ENCODE measurements at places on chromosomes 4 and X. TPM values are rescaled to one million over a fixed set of nuclear protein-coding genes. Genes with fewer than 3 reads are reported as not detected.
A peak's percentile ranks its signal among the peaks of the same experiment; 100 is the strongest.

PAK3 gene
- total RNA-seq, result 1.4 TPM

LRAT gene
- 0.37 TPM for total RNA-seq

VCX3A gene
- not detected for total RNA-seq

CYSLTR1 gene
- total RNA-seq, result 5.4 TPM

TMPRSS11E gene
- not detected for total RNA-seq

REPS2 gene
- 18.4 TPM for total RNA-seq

MAGEA4 gene
- total RNA-seq, result not detected

SLC6A14 gene
- total RNA-seq, result 38.0 TPM

XAGE1B gene
- total RNA-seq, result 1.5 TPM

ADRA2C gene
- 5.4 TPM for total RNA-seq

DNA sequence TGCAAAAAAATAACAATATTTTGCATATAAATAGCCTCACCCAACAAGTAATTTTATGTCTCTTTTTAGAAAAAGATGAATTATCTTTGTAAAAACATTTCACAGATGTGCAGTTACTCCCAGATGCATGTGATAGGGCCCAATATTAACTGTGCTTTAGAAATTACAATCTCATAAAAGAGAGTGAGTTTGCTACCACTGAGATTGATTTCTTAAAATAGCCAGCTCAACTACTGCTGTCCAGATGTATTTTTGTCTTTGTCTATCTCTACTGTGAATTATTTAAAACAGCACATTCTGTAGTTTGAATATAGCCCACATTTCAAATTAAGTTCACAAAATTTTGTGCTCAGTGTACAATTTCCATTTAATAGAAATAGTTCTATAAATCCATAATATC lies 177.0 kb upstream of the TTC29 start:
- DNase-seq, result no peak

- no peak for DNase-seq
Observed at GRCh38 chr4:88674565-88674964, 23.1 kb downstream of the NAP1L5 start.

- DNase-seq, result no peak
Observed at GRCh38 chr4:67988991-67989390, 25.7 kb upstream of the TMPRSS11A start.

- DNase-seq, result no peak
Observed at GRCh38 chr4:41932988-41933387, 2.2 kb upstream of the TMEM33 start.

- DNase-seq, result no peak
Observed at GRCh38 chr4:172061204-172061603, 248.0 kb downstream of the GALNTL6 start.

DNA sequence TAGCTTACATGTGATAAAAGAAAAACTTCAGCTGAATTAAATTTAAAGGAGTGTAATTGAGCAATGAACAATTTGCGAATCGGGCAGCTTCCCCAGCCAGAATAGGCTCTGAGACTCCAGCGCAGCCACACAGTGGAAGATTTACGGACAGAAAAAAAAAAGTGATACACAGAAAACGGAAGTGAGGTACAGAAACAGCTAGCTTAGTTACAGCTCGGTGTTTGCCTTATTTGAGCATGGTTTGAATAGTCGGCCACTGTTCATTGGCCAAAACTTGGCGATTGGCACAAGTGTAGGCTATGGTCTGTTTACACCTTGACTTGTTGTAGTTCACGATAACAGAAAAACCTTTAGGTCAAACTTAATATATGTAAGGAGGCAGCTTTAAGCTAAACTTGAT lies 16.7 kb upstream of the SUPT20HL1 start:
- no peak for DNase-seq

DNA sequence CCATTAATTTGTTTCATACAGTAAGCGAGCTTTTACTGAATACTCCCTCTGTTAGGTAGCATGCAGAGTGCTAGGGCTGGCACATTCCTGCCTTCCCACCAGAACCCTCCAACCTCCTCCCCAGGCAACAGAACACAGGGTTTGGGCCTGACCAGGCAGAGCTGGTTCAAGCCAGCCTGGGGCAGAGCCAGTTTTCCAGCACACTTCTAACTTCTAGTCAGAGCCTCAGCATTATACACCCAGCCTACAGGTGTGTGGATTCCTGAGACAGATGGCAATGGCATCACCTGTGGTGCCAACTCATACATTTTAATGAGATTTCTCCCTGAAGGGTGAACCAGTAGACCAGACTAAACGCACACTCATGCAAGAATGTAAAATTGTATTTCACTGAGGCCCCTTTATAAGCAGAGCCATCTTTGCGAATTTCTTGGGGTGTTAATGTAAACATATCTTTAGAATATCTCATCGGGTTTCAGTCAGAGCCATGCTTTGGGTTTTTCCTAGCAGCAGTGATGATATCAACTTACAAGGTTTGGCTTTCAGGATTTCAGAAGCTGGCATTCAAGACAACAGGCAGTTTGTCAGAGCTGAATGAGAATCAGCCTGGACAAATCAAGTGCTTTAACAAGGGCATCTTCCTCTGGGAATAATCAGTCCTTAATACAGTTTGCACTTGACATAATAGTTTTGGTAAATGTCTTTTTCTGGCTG lies 92.0 kb downstream of the GATB start:
- DNase-seq, result no peak

GRCh38 chrX:19709812-19710518 lies 177.4 kb downstream of the SH3KBP1 start:
- DNase-seq, result no peak

DNA sequence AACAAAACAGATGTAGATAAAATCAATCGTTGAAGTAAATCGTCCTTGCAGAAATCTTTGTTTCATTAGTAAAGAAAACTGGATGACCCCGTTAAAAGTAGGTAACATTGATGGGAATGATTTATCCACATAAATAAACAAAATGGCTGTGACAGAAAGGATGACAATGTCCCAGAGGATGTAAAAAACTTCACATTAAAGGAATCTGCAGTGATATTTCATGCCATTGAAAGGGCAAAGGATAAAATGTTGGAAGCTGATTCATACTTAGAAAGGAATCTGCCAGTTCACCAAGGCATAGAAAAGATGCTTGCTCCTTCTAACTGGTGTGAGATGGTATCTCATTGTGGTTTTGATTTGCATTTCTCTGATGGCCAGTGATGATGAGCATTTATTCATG lies 24.2 kb upstream of the EPGN start:
- DNase-seq, result no peak

DNA sequence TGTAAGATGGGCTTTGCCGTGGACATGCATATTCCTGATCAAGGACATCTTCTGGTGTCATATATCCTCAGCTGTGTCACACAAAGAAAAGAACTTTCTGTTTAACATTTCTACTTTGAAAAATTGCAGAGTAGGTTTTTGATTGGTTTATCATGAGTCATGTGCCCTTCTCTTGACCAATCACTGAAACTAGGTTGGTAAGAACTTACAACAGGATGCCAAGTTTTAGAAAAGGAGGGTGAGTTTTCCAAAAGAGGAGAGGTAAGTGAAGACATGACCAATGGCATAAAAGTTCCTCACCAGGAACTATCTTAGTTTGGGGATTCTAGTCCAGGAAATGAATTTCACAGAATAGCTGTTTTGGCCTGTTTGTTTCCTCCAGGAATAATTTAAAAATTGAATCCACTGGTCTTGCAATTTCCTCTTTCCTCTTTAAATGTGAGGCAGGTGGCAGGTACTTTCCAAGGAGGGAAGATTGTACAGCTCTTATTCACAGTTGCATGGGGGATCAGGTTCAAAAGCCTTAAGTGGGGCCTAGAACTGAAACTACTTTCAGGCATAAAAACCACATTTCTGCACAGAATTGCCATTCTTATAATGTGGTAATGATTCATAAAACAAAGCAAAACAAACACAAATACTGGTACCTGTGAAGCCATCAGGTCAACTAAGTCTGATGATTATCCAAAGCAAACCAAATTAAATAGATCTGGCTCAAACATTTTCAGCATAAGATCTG lies 1114.5 kb upstream of the LCORL start:
- DNase-seq, result no peak

DNA sequence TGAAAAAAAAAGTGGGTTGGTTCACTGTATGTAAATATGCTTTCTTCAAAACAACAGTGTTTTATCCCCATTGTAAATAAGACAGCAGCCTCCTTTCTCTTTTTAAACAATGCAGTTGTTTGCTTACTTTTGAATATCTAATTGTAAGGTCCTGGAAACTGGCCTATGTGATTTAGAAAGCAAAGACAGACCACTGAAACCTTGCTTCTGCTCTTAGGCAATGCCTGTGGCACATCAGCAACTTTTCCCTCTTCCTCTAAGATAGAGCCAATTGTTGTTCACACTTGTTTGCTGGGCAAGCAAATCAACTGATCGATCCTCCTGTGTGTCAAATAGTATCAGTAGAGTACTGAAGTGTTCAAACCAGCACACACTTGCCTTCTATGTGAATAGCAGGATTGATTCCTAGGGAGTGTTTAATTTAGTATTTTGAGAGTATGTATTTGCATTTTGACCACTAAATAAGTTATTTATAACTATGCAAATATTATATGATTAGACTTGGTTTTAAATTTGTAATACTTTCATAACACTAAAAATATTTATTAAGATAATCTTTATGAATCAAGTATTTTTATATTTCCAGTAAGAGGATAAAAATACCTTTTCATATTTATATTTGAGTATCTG lies 55.4 kb upstream of the GRPR start:
- no peak for DNase-seq

GRCh38 chr4:175656649-175657048 lies 155.4 kb downstream of the GPM6A start:
- peak; percentile 88 for DNase-seq

GRCh38 chr4:76856243-76857073 lies 41.5 kb downstream of the SOWAHB start:
- peak; percentile 92 for DNase-seq

DNA sequence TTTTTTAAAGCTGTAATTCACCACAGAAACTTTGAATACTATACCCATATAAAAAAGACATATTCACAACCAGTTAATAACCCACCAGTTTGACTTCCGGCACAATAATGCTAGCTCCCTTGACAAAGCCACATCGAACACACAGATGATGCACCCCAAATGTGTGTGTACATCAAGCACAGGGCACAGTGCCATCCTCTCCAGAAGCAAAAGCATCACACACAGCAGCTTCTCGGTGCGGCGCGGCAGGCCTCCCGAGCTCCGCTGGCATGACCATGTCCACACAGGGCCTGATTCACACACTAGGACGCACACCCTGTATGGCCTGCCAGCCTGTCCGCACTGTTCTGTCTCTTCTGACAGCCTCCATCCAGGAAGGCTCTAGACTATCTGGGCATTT lies 88.0 kb downstream of the LEF1 start:
- DNase-seq, result no peak

GRCh38 chr4:109764376-109764775 lies 34.5 kb upstream of the PLA2G12A start:
- DNase-seq, result no peak

GRCh38 chr4:7289589-7289988 lies 97.3 kb downstream of the SORCS2 start:
- no peak for DNase-seq

DNA sequence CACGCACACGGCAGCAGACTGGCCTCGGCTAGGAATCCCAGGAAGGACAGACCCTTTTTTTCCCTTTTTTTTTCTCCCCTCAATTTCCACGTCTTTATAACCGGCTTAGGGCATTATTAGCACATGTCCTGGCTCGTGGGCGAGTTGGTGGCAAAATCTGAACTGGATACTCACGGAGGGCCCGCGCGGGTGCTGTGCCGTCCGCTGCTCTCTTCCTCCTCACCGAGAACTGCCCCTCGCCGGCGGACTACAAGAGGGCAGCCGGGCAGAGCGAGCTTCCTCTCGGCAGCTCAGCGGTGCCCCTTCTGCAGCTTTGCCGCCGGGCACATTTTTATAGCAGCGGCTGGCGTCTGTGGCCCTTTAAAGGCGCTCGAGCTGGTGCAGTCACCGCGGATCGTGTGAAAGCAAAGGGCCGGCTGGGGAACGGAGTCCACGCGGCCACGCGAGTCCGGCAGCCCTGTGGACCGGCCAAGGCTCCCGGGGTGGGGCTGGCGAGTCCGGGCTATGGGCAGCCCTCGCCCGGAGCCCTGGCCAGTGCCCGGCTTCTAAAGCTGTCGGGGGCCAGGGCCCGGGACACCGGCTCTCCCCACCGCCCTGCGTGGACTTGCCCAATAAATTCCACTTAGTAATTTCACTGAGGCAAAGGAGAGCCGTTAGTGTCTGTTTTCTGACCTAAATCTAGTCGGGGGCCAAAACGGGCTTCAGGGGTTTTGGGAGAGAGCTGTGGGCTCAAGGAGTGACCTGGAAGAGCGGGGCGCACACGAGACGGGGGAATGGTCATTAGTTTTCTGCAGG lies 1.3 kb upstream of the CITED1 start:
- peak; percentile 81 for DNase-seq

GRCh38 chrX:21156632-21157031 lies 217.6 kb upstream of the CNKSR2 start:
- no peak for DNase-seq

GRCh38 chr4:81550388-81550859 lies 78.7 kb upstream of the RASGEF1B start:
- DNase-seq, result peak; percentile 53

DNA sequence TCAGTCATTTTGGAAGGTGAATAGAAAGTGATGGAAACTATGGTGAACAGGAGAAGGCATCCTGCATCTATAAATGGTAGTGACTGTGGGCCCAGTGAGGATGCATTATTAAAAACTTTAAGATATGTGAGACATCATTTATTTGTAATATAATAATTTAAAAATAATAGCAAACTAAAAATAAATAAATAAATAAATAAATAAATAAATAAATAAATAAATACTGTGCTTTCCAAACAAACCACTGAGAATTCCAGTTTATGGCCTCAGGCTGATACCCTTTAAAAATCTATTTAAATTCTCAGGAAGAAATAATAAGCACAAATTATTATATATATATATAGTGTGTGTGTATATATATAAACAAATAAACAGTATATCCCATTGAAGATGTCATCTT lies 248.0 kb upstream of the DCAF8L1 start:
- DNase-seq, result no peak

DNA sequence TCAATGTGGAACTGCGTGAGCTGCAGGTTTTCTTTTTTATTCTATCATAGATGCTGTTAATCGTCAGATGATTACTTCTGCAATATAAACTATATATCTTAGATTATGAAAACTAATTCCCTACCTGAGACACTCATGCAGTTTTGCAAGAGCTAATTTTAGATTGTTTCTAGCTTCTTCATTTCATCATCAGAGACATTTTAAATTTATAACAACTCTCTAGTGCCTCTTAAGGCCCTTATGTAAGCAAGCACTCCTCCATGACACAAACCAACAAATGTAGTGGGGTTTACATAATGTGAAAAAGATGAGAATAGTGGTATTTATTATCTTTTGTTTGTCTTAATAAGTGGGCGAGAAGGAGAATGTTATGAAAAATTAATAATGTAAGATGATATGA lies 170.2 kb upstream of the ETNPPL start:
- no peak for DNase-seq

GRCh38 chrX:20144491-20144890 lies 2.9 kb upstream of the EIF1AX start:
- DNase-seq, result no peak

- DNase-seq, result no peak
Observed at GRCh38 chrX:44765556-44765955, 78.3 kb upstream of the DUSP21 start.

DNA sequence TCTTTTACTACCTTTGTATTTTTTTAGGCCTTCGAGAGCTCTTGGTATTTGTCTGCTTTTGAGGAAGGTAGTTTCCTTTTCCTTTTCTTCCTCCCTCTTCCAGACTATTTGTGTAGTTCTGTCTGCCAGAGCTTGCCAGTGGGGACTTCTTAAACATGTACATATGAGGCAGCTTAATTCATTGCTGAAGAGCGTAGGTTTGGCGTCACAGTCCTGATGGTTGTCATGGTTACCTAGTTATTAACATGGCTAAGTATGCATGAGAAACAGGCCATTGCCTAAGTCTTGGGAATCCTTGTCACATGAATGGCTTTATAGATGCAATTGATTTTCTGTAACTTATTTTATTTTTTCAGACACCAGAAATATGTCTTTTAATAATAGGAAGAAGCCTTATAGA lies 48.5 kb upstream of the ARMCX2 start:
- peak; percentile 29 for DNase-seq
